Left colon (tissue), 2 donors: ENCODE measurements at places on chromosomes 16 and 17.

DNA sequence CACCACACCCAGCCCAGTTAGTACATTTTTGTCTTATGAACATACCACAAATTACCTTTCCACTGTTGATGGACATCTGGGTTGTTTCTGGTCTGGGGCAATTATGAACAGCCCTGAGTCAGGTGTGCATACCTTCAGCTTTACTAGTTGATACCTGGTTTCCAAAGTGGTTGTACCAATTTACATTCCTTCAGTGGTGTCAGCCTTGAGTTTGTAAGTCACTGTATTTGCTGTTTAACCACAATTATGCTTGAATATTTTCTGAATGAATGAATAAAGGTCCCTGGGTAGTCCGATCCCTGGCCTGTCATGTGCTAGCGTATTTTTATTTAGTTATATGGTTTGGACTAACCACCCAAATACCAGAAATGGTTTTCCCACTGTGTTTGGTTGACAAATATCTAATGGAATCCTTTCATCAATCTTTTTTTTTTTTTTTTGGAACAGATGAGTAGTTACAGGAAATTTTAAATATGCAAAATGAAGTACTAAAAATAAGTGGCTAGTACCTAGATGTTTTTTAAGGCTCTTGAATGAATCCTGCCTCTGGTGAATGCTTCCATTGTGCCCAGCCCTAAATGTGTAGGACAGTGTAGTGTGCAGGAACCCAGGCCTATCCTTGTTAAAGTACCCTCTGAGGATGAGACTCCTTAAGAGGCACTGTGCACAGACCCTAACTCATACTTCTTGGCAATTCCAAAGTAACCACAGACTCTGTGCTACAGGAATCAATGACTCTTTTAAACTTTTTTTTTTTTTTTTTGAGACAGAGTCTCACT, 3.7 kb downstream of the DUSP14 start:
- DNase-seq: no peak

DNA sequence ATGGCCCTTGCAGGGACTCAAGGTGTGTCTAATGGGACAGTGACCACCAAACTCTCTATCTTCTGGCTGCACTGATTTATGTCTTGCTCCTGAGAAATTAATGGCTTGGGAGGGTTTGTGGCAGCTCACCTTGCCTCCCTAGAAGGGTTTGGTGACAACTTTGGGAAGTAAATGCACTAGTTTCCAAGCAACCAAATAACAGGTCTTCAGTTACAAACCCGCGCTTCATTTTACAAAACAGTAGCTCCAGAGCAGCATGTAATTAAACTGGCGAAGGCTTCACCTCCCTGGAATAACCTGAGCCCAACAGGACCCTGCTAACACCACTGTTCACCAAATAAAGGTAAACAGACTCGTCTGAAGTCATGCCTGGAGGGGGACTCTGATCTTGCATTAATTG, 318.3 kb downstream of the SLC39A11 start:
- DNase-seq: no peak

DNA sequence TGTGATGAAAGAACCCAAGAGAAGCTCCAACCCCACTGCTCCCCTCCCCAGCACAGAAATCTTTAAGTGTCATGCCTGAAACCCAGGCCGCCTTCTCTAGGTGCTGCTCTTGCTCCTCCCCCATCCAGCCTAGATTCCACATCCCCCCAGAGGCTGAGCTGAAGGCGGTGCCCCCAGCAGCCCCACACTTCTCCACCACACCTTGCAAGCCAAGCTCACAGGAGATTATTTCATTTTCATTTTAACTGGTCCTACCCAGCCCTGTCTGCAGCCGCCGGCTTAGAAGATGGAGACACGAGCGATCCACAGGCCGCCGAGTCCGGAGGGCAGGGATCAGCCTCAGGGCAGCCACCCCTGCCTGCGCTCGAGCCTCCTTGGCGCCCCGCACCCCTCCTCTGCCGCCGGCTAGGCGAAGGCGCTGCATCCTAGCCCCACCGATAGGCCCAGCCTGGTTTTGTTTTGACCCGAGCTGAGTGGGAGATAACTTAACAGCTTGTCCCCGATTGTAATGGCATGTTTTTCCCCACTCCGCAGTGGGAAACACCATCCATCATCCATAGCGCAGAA, 125.3 kb downstream of the RBFOX3 start:
- no peak for DNase-seq

DNA sequence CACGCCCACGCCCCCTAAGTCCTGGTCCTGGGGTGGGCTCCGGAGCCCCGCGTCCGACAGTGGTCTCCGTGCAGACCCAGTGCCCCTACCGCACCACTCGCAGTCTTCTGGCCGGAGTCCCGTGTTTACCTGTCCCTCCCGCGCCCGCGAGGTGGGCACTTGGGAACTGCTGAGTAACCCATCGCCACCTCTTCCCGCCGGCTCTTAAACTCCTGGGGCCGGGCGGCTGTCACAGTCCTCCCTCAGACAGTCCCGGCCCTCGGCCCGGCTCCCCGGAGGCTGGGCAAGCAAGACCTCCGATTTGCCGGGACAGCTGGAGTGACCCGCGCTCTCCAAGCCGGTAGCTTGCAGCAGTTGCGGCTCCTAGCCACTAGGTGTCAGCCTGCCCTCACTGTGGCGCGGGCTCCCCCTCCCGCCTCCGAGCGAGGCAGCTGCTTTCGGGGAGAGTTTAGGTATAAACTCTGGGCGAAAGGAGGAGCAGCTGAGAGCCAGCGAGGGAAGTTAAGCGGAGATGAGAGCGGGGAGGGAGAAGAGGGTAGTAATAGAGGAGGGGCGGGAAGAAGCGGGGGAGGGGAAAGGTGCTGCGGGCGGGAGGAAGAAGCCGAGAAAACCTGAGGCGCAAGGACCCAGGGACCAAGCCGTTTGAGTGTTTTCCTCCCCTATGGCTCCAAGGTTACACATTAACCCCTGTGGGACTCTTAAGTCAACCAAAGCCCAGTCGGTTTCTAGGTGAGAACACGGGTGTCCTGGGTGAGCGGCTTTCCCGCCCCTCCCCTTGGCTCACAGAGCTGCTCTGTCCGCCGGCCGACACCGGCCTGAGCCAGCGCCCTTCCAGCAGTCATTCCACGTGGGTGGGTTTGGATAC, 826 bp upstream of the TLCD1 start:
- DNase-seq: peak; percentile 95

DNA sequence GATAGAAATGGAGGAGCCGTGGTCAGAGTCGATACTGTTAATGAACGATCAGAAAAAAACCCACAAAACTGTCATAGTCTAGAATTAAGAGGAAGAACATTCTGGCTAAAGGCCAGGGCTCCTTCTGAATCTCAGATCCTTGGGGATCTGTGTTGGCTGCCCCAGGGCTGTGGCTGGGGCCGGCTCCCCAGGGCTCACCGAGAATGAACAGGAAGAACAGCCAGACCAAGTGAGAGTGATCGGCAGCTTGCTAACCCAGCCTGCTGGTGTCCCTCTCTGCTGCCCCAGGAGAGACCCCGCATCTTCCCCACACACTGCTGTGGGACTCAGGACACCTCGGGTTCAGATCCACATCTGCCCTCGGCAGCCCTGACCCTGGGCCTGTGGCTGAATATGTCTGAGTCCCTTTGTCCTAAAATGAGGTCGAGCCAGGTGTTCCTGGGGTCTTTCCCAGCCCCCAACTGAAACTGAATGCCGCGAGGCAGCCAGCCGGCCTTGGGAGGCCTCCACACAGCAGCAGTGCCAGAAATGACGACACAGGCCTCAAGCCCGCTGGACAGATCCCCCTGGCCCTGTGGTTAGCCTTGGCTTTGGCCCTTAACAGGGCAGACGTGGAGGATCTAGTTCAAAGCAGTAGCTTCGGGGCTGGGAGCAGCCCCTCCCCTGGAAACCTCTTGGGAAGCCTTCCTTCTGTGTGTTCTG, 23.9 kb upstream of the CLEC18A start:
- no peak for DNase-seq

DNA sequence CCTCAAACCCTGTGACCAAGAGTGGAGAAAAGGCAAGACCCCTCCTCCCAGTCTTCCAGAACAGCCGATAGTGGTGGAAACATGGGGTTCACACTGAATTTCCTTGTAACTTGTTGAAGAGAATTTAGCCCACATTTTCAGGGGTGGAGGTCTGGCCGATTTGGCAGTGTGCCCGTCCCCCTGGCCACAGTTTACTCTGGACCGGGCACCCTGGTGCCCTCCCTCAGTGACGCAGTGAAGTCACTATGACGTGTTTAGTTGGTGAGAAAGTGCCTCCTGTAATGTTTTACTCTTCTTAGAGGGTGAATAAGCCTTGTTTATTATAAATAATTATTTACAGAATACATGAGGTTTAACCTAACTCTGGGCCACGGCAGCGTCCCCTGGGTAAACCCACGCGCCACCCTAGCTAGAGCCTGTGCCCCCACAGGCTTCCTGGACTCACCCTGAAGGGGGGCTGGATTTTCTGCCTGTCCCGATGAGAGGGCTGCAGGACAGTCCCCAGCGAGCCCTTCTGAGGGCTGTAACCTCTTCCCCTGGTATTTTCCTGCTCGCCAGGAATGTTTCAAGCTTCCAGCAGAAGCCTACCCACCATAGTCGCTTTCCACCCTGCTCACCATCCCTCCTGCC, 316.9 kb downstream of the SEC14L1 start:
- DNase-seq: no peak

DNA sequence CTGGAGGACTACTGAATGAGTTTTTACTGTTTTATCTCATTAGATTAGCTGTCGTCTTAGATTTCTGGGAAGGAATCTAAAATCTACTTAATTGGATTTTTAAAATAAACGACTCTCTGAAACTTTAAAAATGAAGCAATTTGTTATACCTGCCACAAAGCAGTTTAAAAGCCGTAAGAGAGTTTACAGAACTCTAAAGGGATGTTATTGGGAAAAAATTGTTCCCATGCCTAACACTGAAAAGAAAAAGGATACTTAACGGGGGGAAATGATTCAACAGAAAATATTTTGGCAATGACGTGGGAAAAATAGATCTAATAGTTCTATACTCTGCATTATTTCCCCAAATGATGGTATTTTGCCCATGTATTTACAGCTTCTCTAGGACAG, 27.0 kb downstream of the ARHGAP17 start:
- no peak for DNase-seq

DNA sequence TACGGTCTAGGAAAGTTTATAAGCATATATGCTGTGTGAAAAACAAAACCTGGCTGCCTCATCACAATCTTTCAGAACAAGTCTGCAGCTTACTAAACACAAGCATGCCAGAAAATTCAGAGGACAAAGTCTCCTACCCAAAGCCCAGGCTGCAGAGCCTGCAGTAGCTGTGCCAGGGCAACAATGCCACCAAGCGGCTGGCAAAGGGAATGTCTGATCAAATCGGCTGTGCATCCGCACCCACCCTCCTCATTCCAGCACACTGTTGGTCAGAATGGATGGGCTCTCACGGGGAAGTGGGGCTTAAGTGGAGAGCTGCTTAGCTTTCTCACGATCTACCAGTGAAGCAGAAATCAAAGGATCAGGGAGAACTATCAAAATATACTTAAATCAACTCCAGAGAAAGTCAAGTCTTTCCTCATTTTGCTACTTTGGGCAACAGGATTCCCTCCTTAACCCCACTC, 73.5 kb downstream of the CYTH1 start:
- DNase-seq: peak; percentile 60

GRCh38 chr17:82175951-82176350, 36.7 kb downstream of the CCDC57 start:
- no peak for DNase-seq

DNA sequence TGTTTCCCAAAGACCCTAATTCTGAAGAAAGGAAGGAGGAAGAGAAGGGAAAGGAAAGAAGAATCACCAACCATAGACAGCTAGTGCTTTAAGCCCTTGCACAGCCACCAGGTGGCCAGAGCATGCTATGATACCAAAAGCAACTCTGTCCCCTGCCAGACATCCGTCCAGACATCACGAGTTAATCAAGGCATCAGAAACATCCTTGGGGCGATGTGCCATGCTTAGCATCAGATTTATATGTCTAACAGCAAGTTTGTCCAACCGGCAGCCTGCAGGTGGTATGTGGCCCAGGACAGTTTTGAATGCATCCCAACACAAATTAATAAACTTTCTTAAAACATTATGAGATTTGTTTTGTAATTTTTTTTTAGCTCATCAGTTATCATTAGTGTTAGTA, 2.9 kb upstream of the CRYBA1 start:
- no peak for DNase-seq

GRCh38 chr17:51748749-51749604, 409.5 kb downstream of the CA10 start:
- no peak for DNase-seq

DNA sequence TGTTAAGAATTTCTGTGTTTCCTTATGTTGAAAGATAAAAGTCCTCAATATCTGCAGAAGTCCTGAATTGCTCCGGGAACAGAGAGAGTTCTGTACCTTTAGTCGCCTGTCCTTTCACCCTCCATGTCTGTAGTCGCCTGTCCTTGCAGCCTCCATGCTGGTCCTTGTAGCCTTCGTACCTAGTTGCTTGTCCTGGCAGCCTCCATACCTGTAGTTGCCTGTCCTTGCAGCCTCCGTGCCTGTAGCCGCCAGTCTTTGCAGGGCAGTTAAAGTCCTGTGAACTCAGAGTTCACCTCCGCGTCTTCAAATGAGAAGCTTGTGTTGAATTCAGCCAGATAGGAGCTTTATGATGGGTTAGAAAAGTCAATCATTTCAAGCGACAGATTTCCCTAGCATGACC, 19.5 kb upstream of the ITGAX start:
- no peak for DNase-seq

DNA sequence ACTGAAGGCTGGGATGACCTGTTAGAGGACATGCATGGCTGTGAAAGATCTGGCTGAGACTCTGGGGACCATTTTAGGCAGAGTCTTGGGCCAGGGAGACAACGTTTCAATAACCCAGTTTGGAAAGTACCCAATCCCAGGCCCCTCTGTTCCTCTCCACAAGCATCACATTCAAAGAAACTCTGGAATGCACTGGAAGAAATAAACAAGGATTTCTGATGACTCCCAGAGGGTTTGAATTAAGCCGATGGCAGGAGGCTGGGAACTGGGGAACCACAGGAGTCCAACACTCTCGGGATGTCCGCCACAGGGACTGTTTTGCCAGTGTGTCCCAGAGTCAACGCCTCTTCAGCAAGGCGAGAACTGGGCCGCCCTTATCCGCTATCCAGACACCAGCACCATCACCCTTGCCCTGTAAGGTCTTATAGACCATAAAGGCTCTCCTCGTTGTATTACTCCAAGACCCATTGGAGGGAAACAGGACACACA, 3.3 kb downstream of the PMP22 start:
- peak; percentile 40 for DNase-seq

GRCh38 chr17:61579961-61580360, 11.1 kb downstream of the NACA2 start:
- no peak for DNase-seq

- no peak for DNase-seq
Measured at GRCh38 chr17:19805006-19805405, 56.9 kb upstream of the ALDH3A1 start.

DNA sequence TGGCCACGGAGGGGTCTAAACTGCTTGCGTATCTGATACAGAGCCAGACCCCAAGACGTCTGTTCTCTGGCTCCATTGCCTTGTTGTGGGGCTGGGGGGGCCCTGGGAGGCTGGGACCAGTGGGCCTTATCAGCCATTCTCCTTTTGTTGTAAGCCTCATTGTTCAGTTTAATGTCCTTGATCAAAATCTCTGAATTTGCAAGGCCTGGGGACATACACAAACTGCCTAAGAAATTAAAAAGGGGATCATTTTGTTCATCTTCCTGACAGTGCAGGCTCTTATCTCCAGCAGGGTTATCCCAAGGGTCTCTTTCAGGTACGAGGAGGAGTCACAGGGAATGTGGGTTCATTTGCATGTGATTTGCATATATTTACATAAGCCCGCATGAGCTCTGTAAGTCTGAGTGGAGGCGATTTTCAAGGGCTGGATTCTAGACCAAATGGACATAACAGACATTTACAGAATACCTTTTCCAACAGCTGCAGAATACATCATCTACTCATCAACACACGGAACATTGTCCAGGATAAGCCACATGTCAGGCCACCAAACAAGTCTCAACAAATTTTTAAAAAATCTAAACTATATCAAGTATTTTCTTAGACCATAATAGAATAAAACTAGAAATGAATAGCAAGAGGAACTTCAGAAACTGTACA, 269.8 kb downstream of the RBFOX1 start:
- DNase-seq: no peak
